Mesenteric fat pad (tissue), 1 donor: ENCODE measurements at places on chromosomes 12 and 14. TPM values are rescaled to one million over a fixed set of nuclear protein-coding genes. Genes with fewer than 3 reads are reported as not detected.

GRCh38 chr12:62693376-62694050, 226.9 kb downstream of the MON2 start:
- no peak for DNase-seq

GRCh38 chr14:100267990-100268389, 29.0 kb downstream of the YY1 start:
- no peak for DNase-seq

- no peak for DNase-seq
These were observed 1.6 kb downstream of the MSI1 start for GRCh38 chr12:120367233-120367923.

DNA sequence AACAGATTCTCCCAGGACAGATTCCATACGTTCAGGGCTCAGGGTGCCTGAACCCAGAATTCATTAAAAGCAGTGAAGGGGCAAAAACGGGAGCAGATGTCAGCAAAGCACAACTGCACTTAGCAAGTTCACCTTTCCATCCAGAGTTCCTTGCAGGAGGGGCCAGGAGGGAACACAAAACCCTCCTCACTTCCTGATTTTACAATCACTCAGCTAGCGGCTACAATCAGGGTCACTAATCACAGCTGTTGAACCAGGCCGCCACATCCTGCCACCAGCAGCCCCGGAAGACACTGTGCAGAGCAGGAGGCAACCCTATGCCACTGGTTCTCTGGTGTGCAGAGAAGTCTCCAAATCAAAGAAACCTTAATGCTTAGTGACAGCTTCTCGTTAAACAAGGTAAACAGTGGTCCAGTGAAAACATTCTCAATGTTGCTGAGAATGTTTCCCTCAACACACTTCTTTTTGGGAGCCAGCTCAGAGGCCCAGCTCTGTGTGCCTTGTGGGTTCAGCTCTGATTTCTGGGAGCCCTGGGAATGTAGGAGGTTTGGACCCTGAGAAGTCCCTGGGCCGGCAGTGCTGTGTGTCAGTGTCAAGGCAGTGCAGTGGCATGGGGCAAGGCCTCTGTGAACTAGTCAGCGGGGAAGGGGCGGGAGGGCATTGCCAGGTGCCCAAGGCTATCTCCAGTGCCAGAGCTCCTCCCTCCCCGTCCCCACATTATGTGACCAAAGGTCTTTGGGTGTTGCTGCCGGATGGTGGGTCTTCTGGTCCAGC, 54.5 kb downstream of the VCPKMT start:
- DNase-seq = peak; percentile 81

NKX2-8 gene
- total RNA-seq = not detected

GPR84 gene
- total RNA-seq = 2.3 TPM

- DNase-seq = no peak
These were observed 188.9 kb downstream of the SLC41A2 start for GRCh38 chr12:104769144-104769561.

DNA sequence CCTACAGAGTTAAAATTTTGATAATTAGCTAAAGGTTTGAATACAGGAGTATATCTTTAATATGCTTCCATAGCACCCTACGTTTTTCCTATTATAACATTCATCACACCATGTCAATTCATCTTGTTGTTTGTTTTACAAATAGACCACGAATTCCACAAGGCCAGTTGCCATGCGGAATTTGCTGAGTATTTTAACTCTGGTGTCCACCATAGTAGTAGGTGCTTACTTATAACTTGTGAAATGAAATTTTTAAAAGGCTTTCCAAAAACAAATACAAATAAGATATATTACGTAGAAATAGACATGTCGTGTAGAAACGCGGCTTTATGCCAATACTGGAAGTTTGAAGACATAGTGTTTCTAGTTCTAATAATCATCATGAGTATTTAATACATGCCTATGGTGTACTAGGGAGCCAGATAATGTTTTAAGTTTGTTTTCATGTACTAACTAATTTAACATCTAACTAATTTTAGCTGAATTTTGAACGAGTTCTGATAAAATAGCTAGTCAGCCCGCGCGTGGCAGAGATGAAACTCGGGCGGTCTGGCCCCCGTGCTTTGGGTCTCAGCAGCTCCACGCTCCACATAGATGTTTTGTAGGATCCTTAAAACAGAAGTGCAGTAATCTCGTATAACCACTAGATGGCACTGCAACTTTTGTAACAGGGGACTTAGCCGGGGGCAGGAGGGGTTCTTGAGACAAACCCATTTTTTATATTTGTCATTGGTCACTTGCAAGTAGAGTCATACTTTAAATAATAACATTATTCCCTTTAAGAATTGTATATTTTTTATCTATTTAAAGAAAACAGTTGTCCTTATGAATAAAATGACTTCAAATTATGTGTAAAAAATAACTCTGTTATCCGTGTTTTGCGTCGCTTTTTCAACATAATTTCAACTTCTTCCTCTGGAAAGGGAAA, 10.2 kb downstream of the CD69 start:
- DNase-seq = no peak

- DNase-seq = no peak
These were observed 107.0 kb downstream of the TSHR start for GRCh38 chr14:81062380-81062779.

DNA sequence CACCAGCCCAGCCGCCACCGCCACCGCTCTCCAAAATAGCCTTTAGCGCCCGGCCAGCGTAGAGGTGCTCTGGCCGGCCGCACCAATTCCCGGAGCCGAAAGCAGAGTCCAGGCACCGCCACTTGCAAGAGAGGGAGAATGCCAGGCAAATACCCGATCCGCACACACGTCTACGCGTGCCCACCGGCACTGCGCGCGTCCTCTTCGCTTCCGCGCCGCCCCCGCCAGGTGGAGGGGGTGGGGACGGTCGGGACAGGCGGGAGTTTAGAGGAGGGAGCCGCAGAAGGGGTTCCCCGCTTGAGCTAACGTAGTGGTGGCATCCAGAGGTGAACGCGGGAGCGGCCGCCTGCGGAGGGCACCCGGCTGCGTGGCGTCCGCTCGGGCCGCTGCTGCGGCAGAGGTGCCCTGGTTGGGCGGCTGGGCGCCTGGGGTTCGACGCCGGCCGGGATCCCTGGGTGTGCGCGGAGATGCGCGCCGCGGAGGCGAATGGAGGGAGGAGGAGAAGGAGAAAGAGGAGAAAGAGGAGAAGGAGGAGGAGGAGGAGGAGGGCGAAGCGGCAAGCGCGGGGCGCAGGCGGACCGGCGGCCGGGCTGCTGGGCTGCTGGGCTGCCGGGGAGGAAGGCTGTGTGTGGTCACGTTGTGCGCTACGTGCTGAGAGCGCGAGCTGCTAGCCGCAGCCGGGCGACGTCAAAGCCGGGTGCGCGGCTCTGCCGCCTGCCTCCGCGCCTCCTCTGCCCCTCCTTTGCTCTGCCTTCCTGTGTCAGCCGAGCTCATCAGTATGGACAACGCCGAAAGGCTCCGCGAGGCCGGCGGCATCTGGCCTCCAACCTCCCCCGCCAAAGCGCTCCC, at the start of gene MDGA2:
TSS of gene MDGA2 (minus strand) at position 140 of the 849 bp plus-strand sequence.
- no peak for DNase-seq

GRCh38 chr12:59431266-59431665, 164.6 kb upstream of the SLC16A7 start:
- no peak for DNase-seq

GRCh38 chr12:107906707-107907106, 132.2 kb downstream of the ASCL4 start:
- no peak for DNase-seq

DNA sequence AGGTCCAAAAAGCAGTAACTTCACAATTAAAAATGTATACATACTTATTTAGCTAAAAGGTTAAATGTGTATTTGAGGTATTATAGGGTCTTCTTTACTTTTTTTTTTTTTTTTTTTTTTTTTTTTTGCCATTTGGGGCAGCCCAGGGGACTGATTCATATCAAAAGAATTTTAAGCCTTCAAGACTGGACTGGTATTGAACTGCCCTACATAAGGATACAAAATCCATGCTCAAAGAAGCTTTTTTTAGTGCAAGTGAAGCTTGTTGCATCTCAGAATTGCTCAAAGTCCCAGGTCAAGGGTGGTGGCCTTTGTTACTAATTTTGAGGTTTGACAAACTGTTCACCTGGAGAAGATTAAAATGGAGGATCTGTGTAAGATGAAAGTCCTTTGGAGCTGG, 124.0 kb downstream of the APAF1 start:
- DNase-seq = no peak

GRCh38 chr14:71716041-71716772, 216.0 kb upstream of the RGS6 start:
- no peak for DNase-seq

DNA sequence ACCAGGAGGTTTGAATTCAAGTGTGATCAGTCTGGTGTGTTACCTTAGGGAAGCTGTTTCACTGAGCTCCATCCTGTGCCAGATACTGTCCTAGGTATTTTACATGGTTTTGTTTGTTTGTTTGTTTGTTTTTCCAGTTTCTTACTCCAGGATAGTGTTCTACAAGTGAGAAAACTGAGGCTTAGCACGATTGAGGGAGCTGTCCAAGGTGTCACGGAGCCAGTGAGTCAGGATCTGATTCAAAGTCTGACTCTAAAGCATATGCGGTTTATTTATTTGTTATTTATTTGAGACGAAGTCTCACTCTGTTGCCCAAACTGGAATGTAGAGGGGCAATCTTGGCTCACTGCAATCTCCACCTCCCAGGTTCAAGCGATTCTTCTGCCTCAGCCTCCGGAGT, 79.7 kb upstream of the GNG2 start:
- no peak for DNase-seq

DNA sequence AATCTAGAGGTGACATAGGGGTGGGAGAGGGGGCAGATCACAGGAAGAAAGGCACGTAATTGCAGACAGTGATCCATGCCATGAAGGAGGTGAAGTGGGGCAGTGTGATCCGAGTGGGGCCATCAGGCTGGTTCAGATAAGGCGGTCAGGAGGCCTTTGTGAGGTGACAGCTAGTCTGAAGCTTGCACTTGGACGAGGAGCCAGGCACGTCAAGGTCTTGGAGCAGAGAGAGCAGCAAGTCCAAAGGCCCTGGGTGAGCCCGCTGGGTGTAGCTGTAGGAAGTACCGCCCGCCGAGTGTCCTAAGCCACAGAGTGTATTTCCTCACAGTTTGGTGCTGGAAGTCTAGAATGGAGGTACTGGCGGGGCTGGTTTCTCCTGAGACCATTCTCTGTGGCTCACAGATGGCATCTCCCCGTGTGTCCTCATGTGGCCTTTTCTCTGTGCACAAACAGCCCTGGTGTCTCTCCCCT, 23.6 kb downstream of the RHOF start:
- DNase-seq = no peak

- DNase-seq = no peak
These were observed 107.7 kb upstream of the BCAT1 start for GRCh38 chr12:25056486-25057130.

DNA sequence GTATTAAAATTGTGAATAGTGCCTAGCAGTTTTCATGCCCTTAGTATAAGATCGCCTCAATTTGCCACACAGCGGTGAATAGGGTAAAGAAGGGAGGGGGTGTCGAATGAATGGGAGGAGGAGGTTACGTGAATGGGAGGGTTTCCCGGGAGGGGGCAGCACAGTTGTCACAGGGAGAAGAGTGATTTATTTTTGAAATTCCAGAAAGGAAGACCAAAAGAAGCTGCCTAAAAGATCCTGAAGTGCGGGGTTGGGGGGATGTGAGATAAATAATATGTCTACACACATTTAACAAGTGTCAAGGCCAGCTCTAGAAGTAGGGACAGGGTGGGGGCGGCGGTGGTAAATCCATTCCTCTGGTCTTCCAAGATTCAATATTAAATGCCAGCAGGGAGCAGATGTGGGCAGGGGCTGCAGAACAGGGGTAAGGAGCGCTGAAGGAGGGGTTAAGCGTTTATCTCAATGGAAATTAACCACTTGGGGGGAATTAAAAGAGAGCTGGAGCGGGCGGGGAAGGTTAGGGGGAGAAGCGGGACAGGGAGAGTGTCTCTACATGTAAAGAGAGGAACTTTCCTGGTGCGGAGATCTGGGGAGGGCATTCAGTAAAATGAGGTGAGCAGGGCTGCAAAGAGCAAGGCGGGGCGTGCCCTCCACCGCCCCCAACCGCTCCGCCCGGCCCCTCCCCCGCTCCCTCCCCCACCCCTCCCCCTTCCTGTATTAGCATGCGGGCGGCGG, 867 bp downstream of the C12orf42 start:
- DNase-seq = no peak

TM9SF1 gene
- 51.0 TPM for total RNA-seq

TMEM233 gene
- total RNA-seq = 1.3 TPM

DNA sequence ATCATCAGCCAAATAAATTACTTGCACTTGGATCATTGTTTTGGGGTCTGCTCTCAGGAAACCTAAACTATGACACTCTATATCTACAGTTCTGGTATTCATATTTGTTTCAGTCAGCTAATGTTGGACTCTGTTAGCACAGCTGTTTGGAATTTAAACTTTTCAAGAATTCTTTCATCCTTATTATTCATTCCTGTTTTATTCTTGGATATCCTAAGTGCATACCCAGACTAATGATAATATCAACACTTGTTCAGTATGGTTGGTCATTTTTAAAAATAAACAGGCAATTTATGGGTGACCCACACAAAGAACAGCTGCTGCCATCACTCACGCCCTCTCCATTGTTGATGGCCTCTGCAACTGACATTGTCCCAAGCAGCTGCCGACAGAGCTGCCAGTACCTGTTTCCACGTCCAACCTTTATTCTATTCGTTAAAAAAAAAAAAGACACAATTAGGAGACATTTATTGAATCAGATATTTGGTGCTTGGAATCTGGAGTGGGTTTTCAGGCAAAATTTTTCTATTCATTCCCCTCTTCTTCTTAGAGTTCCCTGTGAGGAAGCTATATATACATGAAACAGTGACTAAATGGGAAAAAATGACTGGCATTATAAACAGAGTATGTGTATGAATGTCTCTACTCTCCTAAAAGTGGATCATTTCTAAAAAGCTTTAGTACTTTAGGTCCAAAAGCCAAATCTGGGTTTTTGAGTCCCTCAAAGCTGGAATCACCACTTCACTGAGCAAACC, 252.1 kb upstream of the NAV3 start:
- DNase-seq = no peak

ADCY4 gene
- 59.6 TPM for total RNA-seq

DNA sequence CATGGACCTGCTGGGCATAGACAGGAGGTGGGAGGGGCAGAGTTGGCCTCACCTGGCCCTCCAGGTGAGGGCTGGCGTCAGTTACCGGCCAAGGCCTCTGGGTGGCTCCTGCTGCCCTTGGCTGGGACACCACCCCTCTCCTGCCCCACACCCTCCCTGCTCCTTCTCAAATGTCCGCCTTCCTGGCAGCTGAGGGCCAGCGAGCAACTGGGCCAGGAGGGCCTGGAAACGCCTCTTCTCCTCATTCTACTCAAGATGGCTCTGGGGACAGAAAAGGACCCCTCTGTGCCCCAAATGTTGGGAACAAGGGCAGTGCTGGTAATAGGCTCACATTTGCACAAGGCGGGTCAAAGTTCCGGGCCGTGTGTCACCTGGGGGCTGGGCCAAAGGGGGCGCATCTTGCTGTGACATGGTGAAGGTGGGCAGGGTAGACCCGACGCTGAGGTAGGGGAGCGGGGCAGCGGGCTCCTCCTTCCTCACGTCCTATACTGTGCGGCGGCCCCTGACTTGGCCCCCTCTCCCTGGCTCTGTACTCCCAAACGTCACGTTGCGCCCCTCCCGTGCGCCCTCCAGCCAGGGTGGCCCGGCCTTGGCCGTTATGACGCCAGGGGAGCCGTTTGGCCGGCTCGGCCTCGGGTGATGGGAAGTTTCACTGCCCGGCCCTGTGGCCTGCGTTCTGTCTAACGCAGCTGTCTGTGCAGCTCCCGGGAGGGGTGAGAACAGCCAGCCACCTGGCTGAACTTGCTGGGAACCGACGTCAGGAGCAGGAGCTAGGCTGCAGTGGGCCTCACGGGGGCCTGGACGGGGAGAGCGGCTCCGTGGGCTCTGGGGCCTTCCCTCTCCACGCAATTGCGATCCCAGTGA, 18.0 kb upstream of the DLK1 start:
- no peak for DNase-seq
